ENCODE measurements at places on chromosomes 5 and 9.

- no peak for DNase-seq
Observed at GRCh38 chr5:119476341-119476740, 24.0 kb downstream of the HSD17B4 start.

GRCh38 chr5:122015471-122015870 lies 53.7 kb downstream of the SRFBP1 start:
- DNase-seq, result no peak

DNA sequence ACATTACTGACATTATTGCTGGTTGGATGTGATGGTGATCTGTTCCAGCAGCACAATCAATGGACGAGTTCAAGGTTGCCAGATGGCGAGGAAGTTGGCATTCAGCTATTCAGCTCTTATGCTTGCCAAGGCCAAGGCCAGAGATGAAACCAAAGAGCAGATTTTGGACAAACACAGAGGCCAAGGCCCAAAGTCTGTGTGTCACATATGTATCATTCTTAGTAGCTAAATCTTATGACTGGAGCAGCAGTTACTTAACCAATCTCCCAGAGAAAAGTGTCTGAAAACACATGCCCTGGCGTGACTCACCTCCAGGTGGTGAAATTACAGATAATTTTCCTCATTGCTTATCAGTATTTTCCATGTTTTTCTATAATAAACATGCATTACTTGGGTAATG lies 189.0 kb upstream of the EGFLAM start:
- no peak for DNase-seq

DNA sequence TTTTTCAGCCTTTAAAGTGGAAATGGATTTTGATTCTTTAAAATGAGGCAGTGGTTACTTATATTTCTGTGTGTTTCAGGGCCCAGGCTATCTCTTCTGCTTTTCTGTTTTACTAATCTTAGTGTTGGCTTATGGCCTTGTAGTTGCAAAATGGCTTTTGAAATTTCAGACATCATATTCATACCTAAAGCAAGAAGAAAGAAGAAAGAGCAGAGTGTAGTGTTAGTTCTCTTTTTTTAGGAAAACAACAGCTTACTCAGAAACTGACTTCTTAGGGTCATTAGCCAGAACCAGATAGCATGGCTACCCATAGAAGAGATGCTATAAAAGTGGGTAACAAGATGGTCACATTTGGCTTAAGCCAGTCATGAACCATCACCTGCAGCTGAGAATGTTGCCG lies 20.9 kb downstream of the ZBED3 start:
- DNase-seq, result no peak

- DNase-seq, result no peak
Observed at GRCh38 chr9:37229882-37230482, 109.6 kb downstream of the ZCCHC7 start.

- no peak for DNase-seq
Observed at GRCh38 chr5:149940077-149940574, 4.5 kb downstream of the PDE6A start.

DNA sequence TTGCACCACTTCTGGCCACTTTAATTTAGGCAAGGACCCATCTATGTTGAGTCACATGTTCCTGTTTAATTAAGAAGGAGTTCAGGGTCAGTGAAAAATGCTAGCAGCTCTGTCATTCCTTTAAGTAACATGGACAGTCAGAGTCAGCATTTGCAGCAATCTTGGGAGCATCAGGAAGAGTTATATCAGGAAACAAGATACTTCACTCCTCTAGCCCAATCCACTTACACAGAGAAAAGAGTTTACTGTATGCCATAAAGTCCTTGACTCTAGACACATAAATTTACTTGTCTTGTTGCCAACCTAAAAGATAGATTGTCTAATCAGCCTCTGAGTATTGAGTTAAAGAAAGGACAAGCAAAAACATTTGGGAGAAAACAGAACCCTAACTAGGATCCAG lies 266.7 kb downstream of the PJA2 start:
- DNase-seq, result no peak
